ENCODE measurements at places on chromosomes 7 and 10. TPM values are rescaled to one million over a fixed set of nuclear protein-coding genes. Genes with fewer than 3 reads are reported as not detected.

PAX2 gene
- total RNA-seq = not detected

SORCS1 gene
- total RNA-seq = not detected

- H3K4me1 ChIP-seq = peaks cover 31% of the 10 kb centered on the region
- H3K27ac ChIP-seq = peak overlapping the region; percentile 70
- peak overlapping the region; percentile 22 for H3K4me3 ChIP-seq
Observed at GRCh38 chr7:47937711-47938573, 10.3 kb downstream of the PKD1L1 start.

DNA sequence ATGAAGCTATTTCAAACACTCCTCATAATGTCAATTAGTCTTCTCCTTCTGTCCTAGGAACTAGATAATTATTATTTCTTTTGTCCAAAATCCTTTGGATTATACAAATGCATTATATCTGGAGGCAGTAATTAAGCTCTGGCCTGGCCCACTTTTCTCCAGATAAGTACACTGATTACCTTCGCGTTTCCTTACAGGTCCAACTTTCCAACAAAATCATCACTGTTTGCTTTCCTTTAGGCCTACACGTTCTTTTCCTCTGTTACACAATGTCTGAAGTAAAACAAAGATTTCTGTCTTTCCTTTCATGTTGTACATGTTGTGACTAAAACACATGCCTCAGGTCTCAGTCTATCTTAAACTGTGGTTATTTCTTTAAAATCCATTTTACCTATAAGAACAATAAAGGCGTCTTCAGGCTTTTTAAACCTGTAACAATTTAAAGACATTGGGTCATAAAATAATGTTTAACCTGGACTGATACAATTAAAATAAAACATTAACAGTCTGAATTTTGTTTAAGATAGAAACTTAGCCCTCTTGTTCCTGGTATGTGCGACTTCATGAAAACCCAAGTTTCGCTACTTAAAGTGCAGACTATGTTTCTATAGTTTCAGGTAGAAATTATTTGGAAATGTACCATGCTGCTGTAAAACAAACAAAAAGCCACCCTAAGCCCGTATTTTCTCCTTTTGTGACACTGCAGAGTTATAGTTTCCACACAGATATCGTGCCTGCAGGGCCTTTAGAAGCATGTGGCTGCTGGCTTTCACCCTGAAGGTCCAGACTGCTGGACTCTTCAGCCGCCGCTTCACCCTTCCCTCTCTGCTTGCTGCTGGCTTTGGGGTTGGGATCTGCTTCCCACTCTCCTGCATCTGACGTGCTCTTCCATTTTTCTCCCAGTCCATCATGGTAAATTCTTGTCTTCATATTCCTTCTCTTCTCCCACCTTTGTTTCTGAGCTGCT is 381.7 kb downstream of the DPP6 start:
- H3K4me3 ChIP-seq = no peak overlapping the region
- no peaks in the 10 kb centered on the region for H3K36me3 ChIP-seq
- H3K4me1 ChIP-seq = no peaks in the 10 kb centered on the region
- no peak for DNase-seq

OR6V1 gene
- total RNA-seq = not detected
